ENCODE measurements at places on chromosomes 1 and 21.

DNA sequence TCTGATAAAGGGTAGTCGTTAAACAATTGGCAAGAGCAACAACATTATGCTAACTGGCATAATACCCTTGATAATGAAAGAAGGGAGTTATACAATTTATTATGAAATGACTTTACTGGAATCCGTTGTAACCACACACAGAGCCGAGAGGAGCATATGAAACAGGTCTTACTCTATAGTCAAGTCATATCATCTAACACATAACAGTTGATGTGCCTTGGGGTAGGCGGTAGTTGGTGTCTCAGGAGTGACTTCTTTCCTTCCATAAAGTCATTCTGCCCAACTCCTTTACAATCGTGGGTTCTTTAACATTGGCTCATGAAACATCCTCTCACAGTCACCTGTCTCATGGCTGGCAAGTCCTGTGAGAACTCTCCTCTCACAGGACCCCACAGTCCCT, 225.2 kb downstream of the LTN1 start:
- DNase-seq, result no peak

DNA sequence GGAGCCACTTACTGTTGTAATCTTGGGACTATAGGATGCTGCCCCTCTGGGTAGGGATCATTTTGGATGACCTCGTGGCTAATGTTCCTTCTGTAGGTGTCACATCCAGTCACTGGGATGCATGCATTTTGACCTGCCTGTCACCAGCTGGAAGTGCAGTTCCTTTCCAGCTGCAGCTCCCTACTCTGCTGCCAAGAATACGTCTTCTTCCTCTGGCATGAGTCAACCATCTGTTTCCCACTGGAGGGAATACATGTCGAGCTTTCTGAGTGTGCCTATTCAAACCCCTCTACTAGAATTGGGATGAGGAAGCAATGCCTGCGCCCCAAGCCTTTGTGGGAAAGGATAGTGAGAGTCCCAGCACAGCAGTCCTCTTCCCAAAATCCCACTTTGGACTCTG, 415.5 kb upstream of the ADAMTS5 start:
- DNase-seq, result peak; percentile 81

GRCh38 chr1:76239470-76239918, 164.9 kb downstream of the ST6GALNAC3 start:
- DNase-seq, result no peak

DNA sequence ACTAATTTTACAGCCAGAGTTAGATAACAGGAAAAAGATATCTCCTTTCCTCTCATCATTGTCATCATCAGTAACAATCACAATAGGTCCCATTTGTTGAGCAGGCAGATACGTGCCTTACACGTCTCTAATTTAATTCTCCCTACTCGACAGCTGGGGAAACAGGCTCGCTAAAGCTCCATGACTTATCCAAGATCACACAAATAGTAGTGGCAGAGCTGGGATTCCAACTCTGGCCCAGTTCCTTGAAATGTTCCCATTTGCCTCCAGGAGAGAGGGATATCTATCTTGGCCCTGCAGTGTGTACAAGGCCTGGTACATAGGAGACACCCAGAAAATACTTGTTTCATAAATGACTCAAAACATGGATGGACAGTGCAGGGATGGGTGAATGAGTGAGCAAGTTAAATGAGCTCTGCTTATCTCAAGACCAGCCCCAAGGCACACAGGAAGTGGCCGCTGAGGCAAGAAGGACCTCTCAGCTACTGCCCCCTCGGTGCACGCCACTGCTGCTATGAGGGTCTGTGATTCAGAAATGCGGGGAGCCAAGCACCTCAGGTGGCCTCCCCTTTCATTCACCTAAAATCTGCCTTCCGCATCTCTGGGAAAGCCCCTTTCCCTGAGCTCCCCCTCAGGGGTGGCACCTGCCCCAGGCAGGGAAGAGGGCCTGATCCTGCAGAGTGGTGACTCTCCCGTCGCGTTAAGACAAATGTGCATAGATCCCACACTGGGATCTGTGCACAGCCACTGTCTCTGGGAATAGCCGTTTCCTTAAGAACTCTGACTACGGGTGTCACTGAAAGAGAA, 3.6 kb downstream of the KCNN3 start:
- DNase-seq, result no peak

GRCh38 chr1:156579472-156579871, at the start of gene TTC24:
TTC24 (plus strand) TSS chr1:156579723; CDS start chr1:156581365, 1,642 bp downstream.
- no peak for DNase-seq

DNA sequence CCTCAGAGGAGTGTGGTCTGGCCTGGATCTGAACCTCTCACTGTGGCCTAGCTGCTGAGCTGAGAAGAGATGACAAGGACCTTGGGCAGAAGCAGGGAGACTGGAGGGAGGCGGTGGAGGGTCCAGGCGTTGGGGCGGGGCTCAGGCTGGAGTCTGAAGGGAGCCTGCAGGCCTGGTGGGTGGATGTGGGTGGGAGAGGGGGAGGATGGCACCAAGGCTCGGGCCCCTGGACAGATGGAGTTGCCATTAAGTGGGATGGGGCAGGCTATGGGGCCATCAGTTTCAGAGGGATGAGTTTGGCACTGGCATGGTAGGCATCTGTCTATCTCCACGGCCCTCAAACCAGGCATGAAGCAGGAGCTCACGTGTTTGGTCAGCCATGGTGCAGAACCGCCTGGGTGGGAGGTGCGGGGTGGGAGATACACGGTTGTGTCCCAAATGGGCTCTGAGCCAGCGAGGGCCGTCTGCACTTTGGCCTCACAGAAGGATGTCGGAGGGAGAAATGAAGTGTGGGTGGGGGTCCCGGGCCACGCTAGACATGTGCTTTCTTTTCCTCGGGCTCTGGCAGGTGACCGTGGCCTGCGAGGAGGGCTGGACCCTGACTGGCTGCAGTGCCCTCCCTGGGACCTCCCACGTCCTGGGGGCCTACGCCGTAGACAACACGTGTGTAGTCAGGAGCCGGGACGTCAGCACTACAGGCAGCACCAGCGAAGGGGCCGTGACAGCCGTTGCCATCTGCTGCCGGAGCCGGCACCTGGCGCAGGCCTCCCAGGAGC, 23.6 kb downstream of the PCSK9 start:
- DNase-seq, result peak; percentile 77

Data from NCI-H1694 (cell line).